ENCODE measurements at places on chromosomes 5 and 9. TPM values are rescaled to one million over a fixed set of nuclear protein-coding genes. Genes with fewer than 3 reads are reported as not detected.

ANXA2R gene
- total RNA-seq: 4.8 TPM

SRP19 gene
- 42.9 TPM for total RNA-seq

AHRR gene
- 1.9 TPM for total RNA-seq

SVEP1 gene
- total RNA-seq: 0.04 TPM

GRCh38 chr5:141934099-141934844 is 10.6 kb downstream of the DELE1 start:
- peaks cover 9% of the 10 kb centered on the region for H3K36me3 ChIP-seq
- no peaks in the 10 kb centered on the region for H3K4me1 ChIP-seq
- no peaks in the 10 kb centered on the region for H3K27me3 ChIP-seq
- H3K4me3 ChIP-seq: no peak overlapping the region

DNA sequence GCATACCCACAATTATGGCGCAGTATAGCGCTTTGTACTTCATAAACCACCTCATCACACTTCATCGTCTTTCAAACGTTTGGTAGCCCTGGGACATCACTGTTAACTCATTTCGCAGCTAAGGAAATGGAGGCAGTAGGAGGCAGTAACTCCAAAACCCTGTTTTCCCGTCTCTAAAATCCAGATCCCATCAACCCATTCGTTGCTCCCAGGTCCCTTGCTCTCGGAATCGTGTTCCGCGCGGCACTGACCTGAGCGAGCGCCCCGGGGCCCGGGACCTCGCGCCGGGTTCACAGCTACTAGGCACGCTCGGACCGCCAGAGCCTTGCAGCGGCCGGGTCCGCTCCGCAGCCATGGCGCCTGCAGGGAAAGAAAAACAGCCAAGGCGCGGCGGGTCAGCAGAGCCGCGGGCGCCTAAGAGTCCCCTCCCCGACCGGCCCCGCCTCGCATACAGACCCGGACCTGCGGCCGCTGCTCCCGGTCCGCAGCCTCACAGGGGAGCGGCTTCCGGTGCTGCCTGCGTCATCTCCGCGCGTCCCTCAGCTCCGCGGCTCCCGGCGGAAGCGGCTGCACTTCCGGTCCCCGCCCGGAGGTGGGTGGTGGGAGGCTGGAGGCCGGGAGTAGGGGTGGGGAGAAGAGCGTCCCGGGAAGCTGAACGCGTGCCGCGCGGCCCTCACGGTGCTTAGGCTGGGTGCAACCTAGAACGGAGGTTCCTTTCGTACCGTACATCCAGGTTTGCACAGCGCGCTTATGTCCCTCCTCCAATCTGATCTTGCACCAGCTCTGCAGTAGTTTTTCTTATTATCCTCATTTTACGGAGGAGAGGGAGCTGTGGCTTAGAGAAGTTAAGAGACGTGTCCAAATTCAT is at the start of gene FBXW2:
Gene FBXW2, minus strand, starts transcription at position 519 of the 868 bp plus-strand sequence. CDS start 5,158 bp downstream, outside the sequence.
- H3K27me3 ChIP-seq: no peaks in the 10 kb centered on the region
- H3K36me3 ChIP-seq: peaks cover 8% of the 10 kb centered on the region
- peaks cover 18% of the 10 kb centered on the region for H3K4me1 ChIP-seq
- peak; percentile 85 for DNase-seq
- peak within 1 kb of the TSS; percentile 63 for H3K27ac ChIP-seq

DNA sequence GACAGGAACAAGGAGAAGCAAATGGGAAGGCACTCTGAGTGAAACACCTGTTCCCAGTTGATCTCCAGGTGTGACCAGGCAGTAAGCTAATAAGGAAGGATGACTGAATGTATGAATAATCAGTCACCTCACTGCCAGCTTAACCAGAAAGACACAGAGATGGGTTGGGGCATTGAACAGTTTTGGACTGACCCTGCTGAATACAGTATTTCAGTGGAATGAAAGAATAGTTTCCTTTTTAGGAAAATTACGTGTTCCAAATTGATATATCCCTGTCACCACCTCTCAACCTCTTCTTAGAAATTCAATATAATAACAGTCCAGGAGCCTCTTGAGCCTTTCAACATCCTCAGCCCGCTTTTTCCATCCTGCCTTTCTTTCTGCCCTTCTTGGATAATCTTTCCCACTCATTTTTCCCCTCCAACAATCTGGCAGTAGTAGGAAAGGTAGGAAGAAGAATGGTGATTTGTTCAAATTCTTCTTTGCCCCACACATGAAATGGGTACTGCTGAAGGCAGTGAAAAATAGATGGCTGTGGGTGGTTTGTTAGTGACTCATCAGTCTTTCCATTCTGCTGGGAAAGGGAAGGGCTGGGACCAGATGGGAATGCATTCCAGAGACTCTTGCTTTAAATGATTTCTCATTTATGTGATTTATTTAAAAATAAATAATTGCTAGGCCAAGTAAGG is 117.9 kb downstream of the ZSWIM6 start:
- H3K27me3 ChIP-seq: no peaks in the 10 kb centered on the region
- no peak overlapping the region for H3K4me3 ChIP-seq
- peaks cover 18% of the 10 kb centered on the region for H3K4me1 ChIP-seq
- peak; percentile 62 for DNase-seq

GRCh38 chr5:150570333-150570732 is 62.4 kb downstream of the NDST1 start:
- no peaks in the 10 kb centered on the region for H3K4me1 ChIP-seq
- no peak overlapping the region for H3K27ac ChIP-seq
- H3K4me3 ChIP-seq: no peak overlapping the region

- H3K4me3 ChIP-seq: no peak overlapping the region
- H3K27me3 ChIP-seq: 0 out of 2 replicates have a peak, but pooled peaks cover 5% of the 10 kb centered on the region
- H3K36me3 ChIP-seq: no peaks in the 10 kb centered on the region
- no peak for DNase-seq
Measured at GRCh38 chr9:994005-994404, 17.6 kb downstream of the DMRT3 start.

GRCh38 chr9:135478191-135478590 is 1.4 kb upstream of the PPP1R26 start:
- DNase-seq: no peak
- H3K4me1 ChIP-seq: 0 out of 2 replicates have a peak, but pooled peaks cover 7% of the 10 kb centered on the region
- H3K36me3 ChIP-seq: no peaks in the 10 kb centered on the region
- H3K27me3 ChIP-seq: no peaks in the 10 kb centered on the region
- no peak overlapping the region for H3K4me3 ChIP-seq

DNA sequence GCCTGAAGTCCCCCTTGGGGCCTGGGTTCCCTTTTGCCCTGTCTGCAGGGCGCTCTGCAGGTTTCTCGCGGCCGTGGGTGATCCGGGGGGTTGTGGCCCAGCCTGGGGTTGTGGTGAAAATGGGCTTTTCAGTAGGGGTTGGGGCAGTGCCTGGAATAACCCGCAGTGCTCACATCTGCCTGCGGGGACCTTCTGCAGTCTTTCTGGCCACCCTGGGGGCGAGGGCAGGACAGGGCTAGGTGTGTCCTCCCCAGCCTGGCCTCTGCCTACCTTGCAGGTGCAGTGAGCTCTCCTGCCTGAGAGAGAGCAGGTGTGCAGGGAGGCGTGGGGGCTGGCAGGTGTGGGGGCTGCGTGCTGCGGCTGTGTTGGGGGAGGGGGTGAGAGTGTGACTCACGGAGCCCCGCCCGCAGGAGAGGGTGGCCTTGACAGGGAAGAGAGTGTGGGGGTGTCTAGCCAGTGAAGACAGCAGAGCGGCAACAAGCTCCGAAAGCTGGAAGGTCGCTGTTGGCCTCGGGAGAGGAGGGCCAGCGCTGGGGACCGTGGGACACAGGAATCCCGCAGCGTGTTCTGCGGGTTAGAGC is 131.4 kb downstream of the MRPL36 start:
- H3K36me3 ChIP-seq: no peaks in the 10 kb centered on the region
- H3K4me3 ChIP-seq: no peak overlapping the region
- no peaks in the 10 kb centered on the region for H3K4me1 ChIP-seq

DNA sequence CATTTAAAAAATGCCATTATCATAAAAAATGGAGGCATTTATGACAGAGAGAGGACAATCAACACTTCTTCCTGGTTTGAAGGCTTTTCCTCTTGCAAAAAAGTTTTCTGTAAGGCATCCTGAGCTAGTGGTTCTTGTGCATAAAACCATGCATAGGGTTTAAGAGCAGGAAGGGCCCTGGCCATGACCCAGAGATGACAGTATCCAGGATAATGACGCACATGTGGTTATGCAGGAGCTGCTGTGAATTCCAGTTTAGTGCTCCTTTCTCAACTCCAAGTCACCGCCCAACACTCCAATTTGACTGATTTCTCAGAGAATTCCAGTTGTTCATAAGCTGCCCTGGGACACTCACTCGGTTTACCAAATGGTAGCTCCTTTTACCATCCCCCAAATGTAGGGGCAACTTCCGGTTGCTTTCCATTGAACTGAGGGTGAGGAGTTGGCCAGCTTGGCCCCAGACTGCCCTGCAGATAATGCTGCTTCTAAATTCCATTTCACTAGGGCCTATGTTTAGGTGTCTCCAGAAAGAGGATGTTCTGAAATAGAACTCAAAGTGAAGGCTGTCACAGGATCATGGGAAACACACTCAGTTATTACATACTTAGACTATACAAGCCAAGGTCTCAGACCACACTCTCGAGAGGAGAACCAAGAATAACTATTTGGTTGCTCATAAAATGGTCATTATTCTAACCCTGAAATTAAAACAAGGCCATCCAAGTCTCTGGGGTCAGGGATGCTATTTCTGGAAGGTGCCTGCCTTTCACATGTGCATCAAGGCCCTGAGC is 179.1 kb downstream of the SLIT3 start:
- peak; percentile 41 for DNase-seq
- no peaks in the 10 kb centered on the region for H3K36me3 ChIP-seq
- peak overlapping the region; percentile 35 for H3K27ac ChIP-seq
- H3K4me1 ChIP-seq: no peaks in the 10 kb centered on the region
- no peaks in the 10 kb centered on the region for H3K27me3 ChIP-seq

Data from PC-3 (cell line).